ENCODE measurements at places on chromosomes 7 and 10. TPM values are rescaled to one million over a fixed set of nuclear protein-coding genes. Genes with fewer than 3 reads are reported as not detected.
A peak's percentile ranks its signal among the peaks of the same experiment; 100 is the strongest.

- no peaks in the 10 kb centered on the region for H3K36me3 ChIP-seq
- H3K27me3 ChIP-seq, result no peaks in the 10 kb centered on the region
These were observed 108.3 kb downstream of the SLC25A40 start for GRCh38 chr7:87767827-87768226.

TACC2 gene
- polyA plus RNA-seq, result 132 TPM

- H3K4me3 ChIP-seq, result peak overlapping the region; percentile 42
- H3K36me3 ChIP-seq, result peaks cover 16% of the 10 kb centered on the region
- H3K27me3 ChIP-seq, result no peaks in the 10 kb centered on the region
- H3K4me1 ChIP-seq, result peaks cover 27% of the 10 kb centered on the region
- H3K27ac ChIP-seq, result peak overlapping the region; percentile 99
These were observed 779 bp downstream of the IFIT2 start for GRCh38 chr10:89302625-89303024.

DNA sequence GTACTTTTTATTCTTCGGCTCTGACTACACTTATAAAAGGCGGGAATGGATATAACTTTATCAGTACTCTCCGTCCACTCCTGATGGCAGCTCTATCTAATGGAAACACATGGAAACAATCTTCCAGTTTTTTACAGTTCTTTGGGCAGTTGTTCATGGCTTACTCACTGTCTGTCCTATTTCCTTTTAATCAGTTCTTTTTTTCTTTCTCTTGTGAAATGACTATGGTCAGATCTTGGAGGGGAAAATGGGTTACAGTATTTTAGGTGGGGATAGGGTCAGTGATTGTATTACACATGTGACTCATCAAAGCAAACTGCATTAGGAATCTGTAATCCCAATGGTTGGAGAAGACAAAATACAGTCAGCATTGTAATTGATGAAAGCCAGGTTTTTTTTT, 112.4 kb downstream of the BICC1 start:
- no peak overlapping the region for H3K4me3 ChIP-seq
- no peaks in the 10 kb centered on the region for H3K36me3 ChIP-seq
- peaks cover 6% of the 10 kb centered on the region for H3K4me1 ChIP-seq
- peak; percentile 88 for DNase-seq
- H3K27ac ChIP-seq, result peak overlapping the region; percentile 38
- H3K27me3 ChIP-seq, result no peaks in the 10 kb centered on the region

- no peak overlapping the region for H3K4me3 ChIP-seq
- no peaks in the 10 kb centered on the region for H3K36me3 ChIP-seq
- no peak for DNase-seq
- H3K27ac ChIP-seq, result no peak overlapping the region
These were observed 33.5 kb upstream of the RET start for GRCh38 chr10:43043342-43043772.

DNA sequence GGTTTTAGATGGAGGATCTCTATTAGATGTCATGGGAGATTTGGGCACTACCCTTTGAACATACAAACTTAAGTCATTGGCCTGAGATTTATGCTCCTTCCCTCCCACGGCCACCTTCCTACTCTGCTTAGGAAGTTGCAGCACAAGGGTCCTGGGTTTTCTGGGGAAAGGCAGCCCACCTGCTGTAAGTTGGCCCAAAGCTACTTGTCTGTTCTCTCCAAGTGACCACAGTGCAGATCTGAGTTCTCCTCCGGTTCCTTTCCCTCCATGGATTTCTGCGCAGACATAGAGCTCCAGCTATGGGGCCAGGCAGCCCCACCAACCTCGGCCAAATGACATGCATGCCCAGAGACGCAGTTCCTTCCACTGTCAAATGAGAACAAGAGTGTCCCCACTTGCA, 12.8 kb upstream of the C10orf53 start:
- H3K4me3 ChIP-seq, result no peak overlapping the region
- no peaks in the 10 kb centered on the region for H3K4me1 ChIP-seq
- no peak for DNase-seq

DNA sequence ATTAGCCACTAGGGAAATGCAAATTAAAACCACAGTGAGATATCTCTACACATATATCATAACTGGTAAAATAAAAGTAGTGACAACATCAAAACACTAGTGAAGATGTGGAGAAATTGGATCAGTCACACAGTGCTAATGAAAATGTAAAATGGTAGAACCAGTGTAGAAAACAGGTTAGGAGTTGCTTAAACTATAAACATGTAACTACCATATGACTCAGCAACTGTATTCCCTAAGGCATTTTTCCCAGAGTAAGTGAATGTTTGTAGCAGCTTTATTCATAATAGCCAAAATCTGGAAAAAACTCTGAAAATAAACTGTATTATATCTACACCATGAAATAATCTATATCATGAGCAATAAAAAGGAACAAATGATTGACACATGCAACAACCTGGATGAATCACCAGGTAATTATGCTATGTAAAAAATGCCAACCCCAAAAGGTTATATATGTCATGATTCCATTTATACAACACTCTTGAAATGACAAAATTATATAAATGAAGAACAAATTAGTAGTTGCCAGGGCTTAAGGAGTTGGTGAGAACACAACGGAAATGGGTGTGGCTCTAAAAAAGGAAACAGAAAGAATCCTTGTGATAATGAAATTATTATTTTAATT, 22.8 kb downstream of the SLC25A40 start:
- H3K27me3 ChIP-seq, result no peaks in the 10 kb centered on the region
- no peak overlapping the region for H3K4me3 ChIP-seq
- H3K27ac ChIP-seq, result no peak overlapping the region
- no peaks in the 10 kb centered on the region for H3K4me1 ChIP-seq
- peaks cover 18% of the 10 kb centered on the region for H3K36me3 ChIP-seq
- DNase-seq, result no peak

GRCh38 chr7:109879287-109879828, 1211.6 kb upstream of the LRRN3 start:
- no peaks in the 10 kb centered on the region for H3K4me1 ChIP-seq
- H3K4me3 ChIP-seq, result no peak overlapping the region
- H3K36me3 ChIP-seq, result no peaks in the 10 kb centered on the region
- H3K27ac ChIP-seq, result no peak overlapping the region
- H3K27me3 ChIP-seq, result no peaks in the 10 kb centered on the region
- peak; percentile 41 for DNase-seq

DNA sequence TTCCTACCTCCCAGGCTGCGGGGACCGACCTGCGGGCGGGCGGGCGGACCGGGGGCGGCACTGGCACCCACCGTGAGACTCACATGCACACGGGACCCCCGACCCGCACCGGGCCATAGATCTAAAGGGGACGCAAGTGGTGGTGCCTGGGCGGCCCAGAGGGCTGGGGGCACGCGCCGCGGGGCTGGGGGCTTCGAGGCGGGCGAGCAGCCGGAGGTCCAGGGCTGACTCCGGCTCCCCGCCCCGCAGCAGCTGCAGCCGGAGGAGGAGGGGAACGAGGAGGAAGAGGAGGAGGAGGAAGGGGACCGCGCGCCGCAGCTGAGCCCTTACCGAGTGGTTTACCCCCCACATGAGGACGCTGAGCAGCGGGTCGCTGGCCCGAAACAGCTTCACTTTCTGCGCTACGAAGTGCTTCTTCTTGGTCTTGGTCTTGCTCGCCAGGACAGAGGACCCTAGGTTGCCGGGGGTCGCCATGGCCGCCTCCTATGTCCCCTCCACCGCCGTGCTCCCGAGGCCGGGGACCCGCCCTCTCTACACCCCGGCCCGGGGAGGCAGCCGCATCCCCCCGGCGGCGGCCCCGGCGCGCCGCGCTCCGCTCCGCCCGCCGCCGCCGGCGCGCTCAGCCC, 412 bp downstream of the PIP4K2A start:
- H3K4me3 ChIP-seq, result peak overlapping the region; percentile 92
- peak; percentile 44 for DNase-seq
- H3K36me3 ChIP-seq, result no peaks in the 10 kb centered on the region
- H3K27ac ChIP-seq, result peak overlapping the region; percentile 88
- H3K27me3 ChIP-seq, result no peaks in the 10 kb centered on the region

DNA sequence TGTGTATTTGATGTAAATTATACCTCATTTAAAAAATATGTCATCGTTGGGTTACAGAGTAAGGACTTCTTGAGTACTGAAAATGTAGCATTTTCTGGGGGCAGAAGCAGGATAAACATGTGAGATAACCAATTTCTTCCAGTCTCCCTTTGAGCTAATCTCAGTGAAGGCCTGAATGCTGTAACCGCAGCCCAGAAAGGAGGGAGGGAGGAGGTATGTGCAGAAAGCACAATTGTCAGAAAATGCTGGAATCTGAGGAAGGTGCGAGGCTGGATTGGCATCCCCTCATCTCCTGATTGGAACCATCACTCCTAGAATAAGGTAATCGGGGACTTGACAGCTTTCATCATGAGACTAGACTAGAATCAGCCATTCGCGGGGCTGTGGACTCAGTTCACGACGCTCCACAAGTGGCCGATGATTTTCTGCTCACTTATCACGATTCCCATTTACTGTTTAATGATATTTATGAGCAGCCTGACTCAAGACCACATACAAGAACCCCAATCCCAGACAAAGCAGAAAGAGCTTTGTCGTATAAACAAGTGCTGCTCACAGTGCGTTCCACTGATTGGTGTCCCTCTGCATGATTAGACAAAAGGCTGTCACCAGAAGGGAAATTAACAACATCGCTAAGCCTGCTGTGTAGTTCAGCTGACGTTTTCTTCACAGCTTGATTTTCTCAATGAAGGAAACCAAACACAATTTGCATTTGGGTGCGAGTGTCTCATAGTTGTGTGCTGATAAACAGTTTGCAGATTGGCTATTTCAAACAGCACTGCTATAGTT, 93.2 kb downstream of the SVIL start:
- H3K4me1 ChIP-seq, result peaks cover 4% of the 10 kb centered on the region
- DNase-seq, result no peak
- peaks cover 5% of the 10 kb centered on the region for H3K36me3 ChIP-seq
- H3K27ac ChIP-seq, result no peak overlapping the region

Data from muscle of leg (tissue), 16 donors.